Astrocyte (in vitro differentiated cells and primary cell): ENCODE measurements at places on chromosomes 5 and 9. TPM values are rescaled to one million over a fixed set of nuclear protein-coding genes. Genes with fewer than 3 reads are reported as not detected.
A peak's percentile ranks its signal among the peaks of the same experiment; 100 is the strongest.

DNA sequence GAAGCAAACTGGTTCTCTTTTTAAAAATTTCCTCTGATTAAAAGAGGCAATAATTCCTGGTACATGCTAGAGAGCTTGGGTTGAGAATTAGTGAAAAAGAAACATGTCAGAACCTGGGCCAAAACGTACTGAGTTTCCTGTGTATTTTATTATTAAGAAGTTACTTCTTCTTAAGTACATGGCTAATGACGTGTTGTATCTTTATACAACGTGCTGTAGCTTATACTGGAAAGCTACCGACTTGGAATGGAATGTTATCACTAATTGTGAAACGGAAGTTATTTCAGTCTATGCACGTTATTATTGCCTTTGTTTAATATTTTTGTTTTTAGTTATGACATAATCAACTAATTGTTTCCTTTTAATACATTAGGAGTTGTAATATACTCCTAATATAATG is 43.1 kb downstream of the ZNF366 start:
- no peak for DNase-seq

- peak; percentile 68 for DNase-seq
These were observed 62.1 kb downstream of the DCP2 start for GRCh38 chr5:113038714-113039113.

GRCh38 chr9:134540276-134541096 is 101.1 kb upstream of the COL5A1 start:
- DNase-seq: no peak

DNA sequence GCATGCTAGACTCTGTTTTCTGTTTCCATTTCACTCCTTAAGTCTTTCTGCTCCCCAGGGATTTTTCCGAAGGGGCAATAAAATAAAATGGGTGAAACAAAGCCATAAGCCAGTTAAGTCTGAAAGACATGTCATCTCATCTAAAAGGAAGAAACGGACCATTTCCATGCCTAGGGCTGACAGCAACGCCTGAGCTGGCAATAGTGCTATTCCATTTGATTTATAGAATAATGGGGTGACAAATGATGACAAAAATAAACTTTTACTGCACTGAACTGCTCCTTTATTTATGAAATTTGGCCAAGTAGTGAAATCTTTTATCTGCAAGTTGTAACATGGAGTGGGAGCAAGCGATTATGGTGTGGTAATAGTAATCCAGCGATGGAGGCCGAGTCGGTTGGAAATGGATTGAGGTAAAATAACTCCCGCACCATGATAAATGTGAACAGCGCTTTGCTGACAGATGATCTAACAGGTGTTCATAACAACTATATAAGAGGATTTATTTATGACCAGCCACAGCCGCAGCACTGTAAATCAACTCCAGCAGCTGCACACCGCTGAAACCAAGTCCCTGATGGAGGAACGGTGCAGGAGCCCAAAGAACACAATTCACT is 219.8 kb upstream of the TBCA start:
- DNase-seq: no peak

DNA sequence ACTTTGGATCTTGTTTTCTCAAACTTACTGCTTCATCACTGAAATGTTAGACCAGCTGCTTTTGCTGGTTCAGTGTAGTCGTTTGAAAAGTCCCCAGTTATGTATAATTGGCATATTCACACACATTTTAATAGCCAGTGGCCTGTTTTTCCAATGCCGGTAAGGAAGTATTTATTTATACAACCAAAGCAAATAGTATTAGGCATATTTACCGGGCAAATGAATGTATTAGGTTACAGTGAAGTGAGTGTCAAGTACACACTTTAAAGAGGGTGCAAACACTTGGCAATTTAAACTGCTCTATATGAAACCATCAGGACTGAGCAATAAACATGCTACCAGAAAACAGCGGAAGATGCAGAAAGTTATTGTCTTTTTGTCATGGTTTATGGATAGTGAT is 242.9 kb downstream of the MCTP1 start:
- no peak for DNase-seq

- DNase-seq: no peak
These were observed 587.9 kb downstream of the MTRR start for GRCh38 chr5:8456846-8457186.

- no peak for DNase-seq
These were observed 154.3 kb downstream of the KDM4C start for GRCh38 chr9:6911901-6912638.

DNA sequence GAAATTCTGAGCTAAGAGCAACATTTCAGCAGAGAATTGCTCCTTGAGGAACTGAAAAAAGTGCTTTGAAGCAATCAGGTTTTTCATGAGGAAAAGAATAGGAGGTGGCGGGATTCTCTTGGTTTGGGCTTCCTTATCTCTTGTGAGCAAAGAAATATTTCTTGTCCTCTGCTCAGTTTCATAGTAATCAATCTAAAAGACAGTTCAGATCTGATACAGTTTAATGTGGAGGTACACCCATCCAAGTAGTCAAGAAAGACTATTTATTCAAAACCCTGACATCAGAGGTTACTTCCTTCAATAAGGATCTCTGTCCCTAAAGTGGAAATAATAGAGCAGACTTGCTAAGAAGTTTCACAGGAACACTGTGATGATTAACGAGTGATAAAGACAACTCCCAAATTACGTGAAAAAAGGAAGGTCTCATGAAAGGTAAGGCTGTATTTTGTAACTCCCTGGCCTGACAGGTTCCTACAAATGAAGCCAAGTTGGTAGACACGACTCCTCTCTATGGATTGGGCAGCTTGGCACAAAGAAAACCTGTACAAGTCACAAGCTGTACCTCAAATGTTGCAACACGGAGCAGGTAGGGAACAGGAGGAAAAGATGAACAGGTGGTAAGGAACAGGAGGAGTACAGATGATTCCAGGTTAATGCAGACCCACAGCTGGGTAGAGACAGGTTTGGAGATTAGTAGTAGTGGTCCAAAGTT is 94.1 kb downstream of the SUSD1 start:
- DNase-seq: no peak

TMEM141 gene
- total RNA-seq: 40.8 and 46.4 TPM in 2 replicates

FGF18 gene
- 0.89 and 1.2 TPM in 2 replicates for total RNA-seq

TMEFF1 gene
- 10.3 and 14.8 TPM in 2 replicates for total RNA-seq

DNM1 gene
- 29.7 and 37.6 TPM in 2 replicates for total RNA-seq

ZNF346 gene
- total RNA-seq: 11.1 and 13.8 TPM in 2 replicates

STPG3 gene
- total RNA-seq: not detected in 2 replicates

NPM1 gene
- total RNA-seq: 1,191 and 1,219 TPM in 2 replicates

CYLC2 gene
- not detected in 2 replicates for total RNA-seq
